ENCODE measurements at places on chromosomes 2 and 18. TPM values are rescaled to one million over a fixed set of nuclear protein-coding genes. Genes with fewer than 3 reads are reported as not detected.

Gene CD8B
- total RNA-seq = 3.9 TPM

DNA sequence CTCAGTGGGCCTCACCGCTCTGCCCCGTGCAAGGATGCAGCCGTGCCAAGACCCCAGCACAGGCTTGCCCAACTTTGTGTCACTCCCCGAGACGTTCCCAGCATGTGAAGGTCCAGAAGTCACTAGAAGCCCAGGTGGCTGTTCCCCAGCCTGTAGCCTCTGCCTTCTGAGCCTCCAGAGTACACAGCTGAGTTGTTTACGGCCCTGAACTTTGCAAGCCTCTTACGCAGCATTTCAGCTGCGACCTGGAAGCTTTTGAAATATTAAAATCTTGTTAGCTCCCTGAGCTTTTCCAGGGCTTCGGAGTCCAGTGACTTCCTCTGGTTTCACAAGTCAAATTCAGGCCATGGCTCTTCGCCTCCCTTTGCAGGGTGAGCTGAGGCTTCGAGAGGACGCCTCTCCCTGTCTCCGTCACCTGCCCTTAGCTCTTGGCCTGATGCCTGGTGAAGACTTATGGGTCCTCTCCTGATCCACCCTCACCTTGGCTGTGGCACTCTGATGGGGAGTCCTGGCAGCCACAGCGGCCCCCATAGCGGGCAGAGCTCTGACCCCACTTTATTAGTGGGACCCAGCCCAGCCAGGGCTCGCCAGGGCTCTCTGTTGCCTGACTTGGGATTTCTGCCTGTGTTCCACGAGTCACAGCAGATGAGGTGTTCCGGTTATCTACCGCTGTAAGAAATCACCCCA lies 76.5 kb upstream of the HPCAL1 start:
- no peak for DNase-seq
- no peaks in the 10 kb centered on the region for H3K27me3 ChIP-seq
- no peaks in the 10 kb centered on the region for H3K4me1 ChIP-seq
- H3K4me3 ChIP-seq = no peak overlapping the region

Gene DYNAP
- 5.2 TPM for total RNA-seq

Gene STK11IP
- 21.3 TPM for total RNA-seq

Gene APLF
- total RNA-seq = 3.2 TPM

- peaks cover 51% of the 10 kb centered on the region for H3K4me1 ChIP-seq
- no peaks in the 10 kb centered on the region for H3K36me3 ChIP-seq
- peak; percentile 42 for DNase-seq
- H3K27ac ChIP-seq = peak within 1 kb of the TSS; percentile 96
These were observed at the start of gene WDR33 for GRCh38 chr2:127810619-127811396. Gene WDR33 (minus strand): TSS chr2:127811171. CDS start chr2:127770981, 40,190 bp downstream.
